ENCODE measurements at places on chromosomes 4 and X. TPM values are rescaled to one million over a fixed set of nuclear protein-coding genes. Genes with fewer than 3 reads are reported as not detected.

MAGEA3 gene
- total RNA-seq, result 0.58 TPM

TRIML2 gene
- 63.3 TPM for total RNA-seq

RIPPLY1 gene
- total RNA-seq, result not detected

PPP2R2C gene
- 1.1 TPM for total RNA-seq

EREG gene
- total RNA-seq, result 0.14 TPM

SHROOM2 gene
- total RNA-seq, result 15.9 TPM

GPRASP2 gene
- total RNA-seq, result 9.1 TPM

VCX2 gene
- total RNA-seq, result not detected

COPS4 gene
- 35.2 TPM for total RNA-seq

CDKL5 gene
- 19.2 TPM for total RNA-seq

GRCh38 chr4:184684491-184685189, 35.1 kb downstream of the PRIMPOL start:
- no peak for DNase-seq
- H3K27ac ChIP-seq, result no peak overlapping the region
- no peaks in the 10 kb centered on the region for H3K36me3 ChIP-seq

DNA sequence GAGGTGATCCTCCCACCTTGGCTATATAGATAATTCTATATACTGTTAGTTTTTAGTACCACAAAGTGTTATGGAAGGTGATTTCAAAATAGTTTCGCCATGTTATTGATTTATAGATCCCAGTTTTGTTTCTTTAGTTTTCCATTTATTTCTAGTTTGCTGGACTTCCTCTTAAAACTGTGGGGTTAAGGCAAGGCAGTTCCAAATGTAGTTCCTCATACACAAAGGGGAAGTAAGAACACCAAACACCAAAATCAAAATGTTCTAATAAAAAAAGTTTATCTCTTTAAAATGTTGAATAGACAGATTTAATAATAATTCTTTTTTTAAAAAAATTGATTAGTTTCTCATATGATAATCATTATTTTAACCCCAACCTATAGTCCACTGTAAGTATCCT, 6.8 kb upstream of the CISD2 start:
- H3K4me1 ChIP-seq, result no peaks in the 10 kb centered on the region
- no peak overlapping the region for H3K27ac ChIP-seq
- no peaks in the 10 kb centered on the region for H3K27me3 ChIP-seq

DNA sequence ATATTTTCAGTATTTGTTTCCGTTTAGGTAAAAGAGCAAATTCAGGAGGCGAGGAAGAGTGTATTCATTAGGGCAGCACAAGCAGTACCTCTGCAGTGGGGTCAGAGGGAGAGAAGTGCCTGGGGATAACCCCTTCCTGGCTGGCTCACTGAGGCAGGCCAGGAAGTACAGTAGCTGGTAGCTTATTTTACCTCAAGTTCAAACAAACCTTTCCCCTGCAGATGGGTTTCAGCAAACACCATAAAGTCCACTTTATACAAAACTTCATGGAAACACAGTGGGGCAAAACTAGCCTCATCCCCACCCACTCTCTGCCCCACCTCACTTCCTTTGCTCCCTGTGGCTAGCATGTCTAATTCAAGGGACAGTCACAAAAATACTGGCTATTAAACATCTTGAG, 29.5 kb downstream of the MEPE start:
- H3K4me3 ChIP-seq, result no peak overlapping the region
- DNase-seq, result no peak
- H3K36me3 ChIP-seq, result no peaks in the 10 kb centered on the region
- H3K4me1 ChIP-seq, result peaks cover 17% of the 10 kb centered on the region
- no peaks in the 10 kb centered on the region for H3K27me3 ChIP-seq

DNA sequence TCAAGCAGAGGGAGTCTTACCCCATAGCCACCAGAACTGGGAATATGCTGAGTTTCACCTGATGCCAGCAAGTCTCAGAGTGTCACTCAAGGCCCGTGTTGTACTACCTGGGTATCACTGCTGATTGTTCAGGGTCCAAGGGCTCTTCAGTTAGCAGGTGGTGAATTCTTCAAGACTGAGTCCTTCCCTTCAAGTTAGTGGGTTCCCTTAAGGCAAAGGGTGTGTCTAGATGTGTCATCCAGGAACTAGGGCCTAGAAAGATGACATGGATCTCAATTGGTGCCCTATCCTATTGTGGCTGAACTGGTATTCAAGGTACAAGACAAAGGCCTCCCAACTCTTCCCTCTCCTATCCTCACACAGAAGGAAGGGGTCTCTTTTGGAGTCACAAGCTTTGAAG, 159.9 kb upstream of the DIPK2B start:
- H3K27me3 ChIP-seq, result no peaks in the 10 kb centered on the region
- H3K4me3 ChIP-seq, result no peak overlapping the region
- no peak for DNase-seq
- H3K27ac ChIP-seq, result no peak overlapping the region
- H3K36me3 ChIP-seq, result no peaks in the 10 kb centered on the region

- H3K27me3 ChIP-seq, result no peaks in the 10 kb centered on the region
- DNase-seq, result no peak
- H3K27ac ChIP-seq, result no peak overlapping the region
- no peaks in the 10 kb centered on the region for H3K36me3 ChIP-seq
- no peaks in the 10 kb centered on the region for H3K4me1 ChIP-seq
Observed at GRCh38 chr4:33334416-33334815, 2614.2 kb downstream of the PCDH7 start.

DNA sequence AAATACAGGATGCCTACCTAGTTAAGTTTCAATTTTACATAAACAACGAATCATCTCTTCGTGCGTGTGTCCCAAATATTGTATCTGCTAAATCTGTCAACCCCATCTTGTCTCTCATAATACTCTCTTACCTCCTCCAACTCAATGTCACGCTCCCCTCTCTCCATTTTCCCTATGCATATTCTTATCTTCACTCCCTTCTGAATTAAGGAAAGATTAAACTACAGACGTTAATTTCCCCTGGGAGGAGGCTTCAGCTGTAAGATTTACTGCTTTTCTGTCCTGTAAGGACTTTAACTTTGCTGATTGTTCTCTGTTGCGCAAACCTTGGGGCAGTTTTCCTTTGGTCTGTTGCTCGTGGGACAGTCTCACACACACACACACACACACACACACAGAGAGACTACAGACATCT, 455 bp upstream of the ABCB7 start:
- no peaks in the 10 kb centered on the region for H3K27me3 ChIP-seq
- peak overlapping the region; percentile 81 for H3K4me3 ChIP-seq
- peak overlapping the region; percentile 75 for H3K27ac ChIP-seq
- peaks cover 4% of the 10 kb centered on the region for H3K4me1 ChIP-seq

GRCh38 chr4:41613386-41613785, 75.4 kb downstream of the LIMCH1 start:
- peaks cover 16% of the 10 kb centered on the region for H3K4me1 ChIP-seq
- H3K27me3 ChIP-seq, result peaks cover 3% of the 10 kb centered on the region
- H3K27ac ChIP-seq, result no peak overlapping the region
- H3K36me3 ChIP-seq, result no peaks in the 10 kb centered on the region

DNA sequence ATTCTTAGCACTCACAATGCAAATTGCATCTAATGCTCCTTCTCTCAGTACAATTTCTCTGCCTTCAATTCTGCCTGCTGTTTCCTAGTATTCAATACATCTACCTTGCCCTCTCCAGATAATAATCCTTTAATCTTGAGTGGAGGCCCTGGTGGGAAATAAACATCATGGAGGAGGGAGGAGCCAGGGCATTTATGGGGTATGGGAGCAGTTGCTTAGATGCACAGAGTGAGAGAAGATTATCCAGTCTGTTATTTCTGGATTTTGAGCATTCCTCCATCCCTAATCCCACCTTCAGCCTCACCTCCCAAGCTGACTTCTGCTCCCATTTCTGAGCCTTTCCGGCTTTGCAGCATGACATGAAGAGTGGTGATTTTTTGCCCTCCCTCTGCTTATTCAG, 127.9 kb upstream of the PPP3CA start:
- no peak for DNase-seq
- no peaks in the 10 kb centered on the region for H3K27me3 ChIP-seq
- no peaks in the 10 kb centered on the region for H3K4me1 ChIP-seq
- no peak overlapping the region for H3K4me3 ChIP-seq

- DNase-seq, result no peak
- peaks cover 6% of the 10 kb centered on the region for H3K4me1 ChIP-seq
- H3K27ac ChIP-seq, result no peak overlapping the region
- H3K27me3 ChIP-seq, result no peaks in the 10 kb centered on the region
- no peak overlapping the region for H3K4me3 ChIP-seq
Observed at GRCh38 chr4:174425669-174426068, 96.6 kb downstream of the HPGD start.

DNA sequence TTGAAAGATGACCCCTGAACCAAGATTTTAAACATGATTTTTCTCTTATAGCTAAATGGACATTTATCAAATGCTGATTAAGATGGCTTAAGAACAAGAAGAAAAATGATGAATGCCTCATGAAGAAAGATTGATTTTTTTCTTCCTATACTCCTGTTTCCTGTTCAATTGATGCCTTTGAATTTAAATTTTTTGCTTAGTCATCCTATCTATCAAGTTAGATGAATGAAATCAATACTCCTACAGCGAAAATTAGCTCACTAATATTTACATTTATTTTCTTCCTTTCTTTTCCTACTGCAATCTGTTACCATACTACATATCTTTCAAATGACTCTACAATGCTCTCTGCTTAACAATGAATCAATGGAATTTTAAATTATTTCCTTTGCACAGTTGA, 773.6 kb upstream of the DIAPH2 start:
- no peak overlapping the region for H3K4me3 ChIP-seq
- H3K4me1 ChIP-seq, result no peaks in the 10 kb centered on the region
- no peak for DNase-seq

- no peak overlapping the region for H3K27ac ChIP-seq
- H3K4me1 ChIP-seq, result peaks cover 10% of the 10 kb centered on the region
- no peak overlapping the region for H3K4me3 ChIP-seq
- DNase-seq, result no peak
Observed at GRCh38 chr4:87117732-87118075, 102.7 kb downstream of the KLHL8 start.

DNA sequence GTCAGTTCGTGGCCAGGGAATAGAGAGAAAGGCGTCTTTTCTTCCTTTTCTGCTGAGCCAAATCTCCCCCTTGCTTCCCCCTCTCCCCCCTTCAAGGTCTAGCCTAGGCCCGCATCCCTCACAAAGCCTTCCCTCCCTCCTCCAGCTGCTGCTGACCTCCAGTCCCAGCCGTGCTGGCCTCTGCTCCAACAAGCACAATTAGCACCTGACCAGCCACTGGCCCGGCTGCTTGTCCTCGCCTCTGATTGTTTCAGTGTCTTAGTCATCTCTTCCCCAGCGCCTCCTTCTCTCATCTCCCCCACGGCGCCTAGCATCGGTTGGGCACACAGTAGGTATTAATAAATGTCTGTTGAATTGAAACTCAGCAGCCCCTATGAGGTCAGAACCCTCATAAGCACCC, 4.2 kb downstream of the ELF4 start:
- H3K4me3 ChIP-seq, result no peak overlapping the region
- no peak overlapping the region for H3K27ac ChIP-seq
- no peaks in the 10 kb centered on the region for H3K27me3 ChIP-seq
- peaks cover 16% of the 10 kb centered on the region for H3K4me1 ChIP-seq

GRCh38 chr4:60724623-60725022, 475.5 kb upstream of the ADGRL3 start:
- DNase-seq, result peak; percentile 92
- no peaks in the 10 kb centered on the region for H3K27me3 ChIP-seq
- peak overlapping the region; percentile 9 for H3K4me3 ChIP-seq
- no peaks in the 10 kb centered on the region for H3K36me3 ChIP-seq

GRCh38 chr4:76535603-76536372, 100.8 kb downstream of the SHROOM3 start:
- no peaks in the 10 kb centered on the region for H3K27me3 ChIP-seq
- H3K27ac ChIP-seq, result peak overlapping the region; percentile 20
- no peak overlapping the region for H3K4me3 ChIP-seq

DNA sequence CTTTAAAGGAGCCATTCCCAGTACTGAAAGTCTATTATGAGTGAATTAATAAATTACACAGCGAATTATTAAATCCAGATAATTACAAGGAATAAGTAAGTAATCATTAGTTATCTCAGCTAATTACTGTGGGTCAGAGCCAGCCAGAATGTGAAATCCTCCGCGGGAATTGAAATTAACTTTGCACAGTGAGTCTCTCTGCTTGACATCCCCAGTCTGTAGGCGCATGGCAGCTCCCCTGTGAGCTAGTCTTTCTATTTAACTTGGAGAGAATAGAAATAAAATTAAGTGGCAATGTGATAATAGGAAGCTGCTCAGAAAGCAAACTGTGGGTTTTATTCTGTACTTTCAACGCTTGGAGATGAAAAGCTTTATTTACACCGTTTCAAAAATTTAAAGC, 7.2 kb downstream of the POU4F2 start:
- DNase-seq, result no peak
- H3K27ac ChIP-seq, result no peak overlapping the region
- H3K4me1 ChIP-seq, result no peaks in the 10 kb centered on the region
- peaks cover 75% of the 10 kb centered on the region for H3K27me3 ChIP-seq
- H3K36me3 ChIP-seq, result no peaks in the 10 kb centered on the region
- no peak overlapping the region for H3K4me3 ChIP-seq

GRCh38 chr4:181261279-181261678, 981.9 kb upstream of the TENM3 start:
- H3K27me3 ChIP-seq, result no peaks in the 10 kb centered on the region
- no peaks in the 10 kb centered on the region for H3K36me3 ChIP-seq
- DNase-seq, result peak; percentile 34

DNA sequence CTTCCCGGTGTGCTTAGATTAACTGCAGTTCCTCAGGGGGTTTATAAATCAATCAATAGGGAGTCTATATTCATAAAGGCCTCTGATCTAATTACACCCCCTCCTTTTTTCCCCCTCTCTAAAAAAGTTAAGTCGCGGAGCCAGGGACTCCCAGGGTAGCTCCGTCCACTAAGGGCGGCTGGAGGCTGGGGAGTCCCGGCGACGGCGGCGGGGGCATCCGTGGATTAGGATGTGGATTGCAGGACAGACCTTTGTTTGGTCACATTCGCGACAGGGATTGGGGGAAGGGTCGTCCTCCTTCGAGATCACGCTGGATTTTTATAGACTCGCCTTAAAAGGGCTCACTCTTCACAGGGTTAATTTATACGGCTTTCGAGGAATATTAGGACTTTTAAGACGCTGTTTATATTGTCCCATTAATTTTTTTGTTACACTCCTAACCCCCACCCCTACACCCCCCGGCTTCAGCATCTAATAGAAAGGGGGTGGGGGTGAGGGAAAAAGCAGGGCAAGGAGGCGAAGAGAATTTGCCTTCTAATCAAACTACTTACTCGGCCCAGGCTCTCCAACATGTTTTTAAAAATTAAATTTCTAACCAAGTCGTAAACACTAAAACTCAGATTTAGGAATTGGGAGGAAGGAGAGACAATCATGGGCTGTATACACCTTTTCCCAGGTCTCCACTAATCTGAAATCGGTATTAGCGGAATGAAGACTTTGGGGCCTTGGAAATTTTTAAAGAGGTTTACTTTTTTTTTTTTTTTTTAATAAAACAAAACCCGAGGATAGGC, 8.5 kb downstream of the PITX2 start:
- no peak for DNase-seq
- peaks cover 95% of the 10 kb centered on the region for H3K27me3 ChIP-seq
- H3K36me3 ChIP-seq, result no peaks in the 10 kb centered on the region
- H3K4me1 ChIP-seq, result peaks cover 4% of the 10 kb centered on the region
- H3K27ac ChIP-seq, result no peak overlapping the region

Data from astrocyte (in vitro differentiated cells and primary cell).